ENCODE measurements at places on chromosomes 16 and 17.
A peak's percentile ranks its signal among the peaks of the same experiment; 100 is the strongest.

GRCh38 chr17:3982113-3982512 is 17.9 kb upstream of the ATP2A3 start:
- H3K27ac ChIP-seq: no peak overlapping the region
- H3K27me3 ChIP-seq: peaks cover 16% of the 10 kb centered on the region
- peaks cover 24% of the 10 kb centered on the region for H3K4me1 ChIP-seq
- no peak for ATAC-seq

DNA sequence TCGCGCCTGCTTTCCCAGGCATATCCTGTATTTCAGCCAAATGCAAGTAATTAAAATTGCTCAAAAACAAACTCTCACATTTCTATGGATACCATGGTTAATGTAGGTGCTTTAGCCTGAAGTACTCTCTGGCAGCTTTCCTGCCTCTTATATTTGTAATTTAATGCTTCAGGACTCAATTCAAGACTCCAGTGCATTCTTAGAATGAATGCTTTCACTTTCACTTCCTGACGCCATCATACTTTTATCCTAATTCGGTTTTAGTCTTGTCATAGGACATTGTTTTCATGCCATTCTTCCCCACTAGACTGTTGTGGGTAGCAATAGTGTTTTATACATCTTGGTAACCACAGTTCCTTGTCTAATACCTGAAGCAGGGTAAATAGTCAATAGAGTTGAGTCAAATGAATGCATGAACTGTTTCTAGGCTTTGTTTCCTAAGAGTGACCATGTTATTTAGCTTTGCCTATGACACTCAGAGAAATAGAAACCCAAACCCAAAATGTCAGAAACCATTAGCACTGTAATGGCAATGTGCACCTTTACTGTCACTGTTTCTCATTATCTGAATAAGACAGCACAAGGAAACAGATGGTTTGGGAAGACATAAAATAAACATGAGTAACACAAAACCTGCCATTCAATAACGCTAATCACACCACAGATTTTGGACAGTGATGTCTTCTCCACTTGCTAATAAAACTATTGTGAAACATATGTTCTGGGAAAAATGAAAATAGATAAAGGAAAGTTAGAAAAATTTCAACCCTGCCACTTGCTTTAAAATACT is 705.5 kb downstream of the CDH11 start:
- ATAC-seq: no peak
- no peak overlapping the region for H3K4me3 ChIP-seq
- no peaks in the 10 kb centered on the region for H3K36me3 ChIP-seq
- H3K27me3 ChIP-seq: no peaks in the 10 kb centered on the region
- no peak overlapping the region for H3K27ac ChIP-seq
- H3K4me1 ChIP-seq: no peaks in the 10 kb centered on the region

GRCh38 chr16:13471036-13471435 is 448.9 kb upstream of the ERCC4 start:
- no peaks in the 10 kb centered on the region for H3K27me3 ChIP-seq
- ATAC-seq: no peak
- H3K27ac ChIP-seq: no peak overlapping the region
- no peaks in the 10 kb centered on the region for H3K4me1 ChIP-seq
- no peaks in the 10 kb centered on the region for H3K36me3 ChIP-seq

- no peak overlapping the region for H3K27ac ChIP-seq
- no peaks in the 10 kb centered on the region for H3K4me1 ChIP-seq
- no peaks in the 10 kb centered on the region for H3K27me3 ChIP-seq
- no peak overlapping the region for H3K4me3 ChIP-seq
Measured at GRCh38 chr17:71004413-71004812, 835.1 kb downstream of the KCNJ2 start.

DNA sequence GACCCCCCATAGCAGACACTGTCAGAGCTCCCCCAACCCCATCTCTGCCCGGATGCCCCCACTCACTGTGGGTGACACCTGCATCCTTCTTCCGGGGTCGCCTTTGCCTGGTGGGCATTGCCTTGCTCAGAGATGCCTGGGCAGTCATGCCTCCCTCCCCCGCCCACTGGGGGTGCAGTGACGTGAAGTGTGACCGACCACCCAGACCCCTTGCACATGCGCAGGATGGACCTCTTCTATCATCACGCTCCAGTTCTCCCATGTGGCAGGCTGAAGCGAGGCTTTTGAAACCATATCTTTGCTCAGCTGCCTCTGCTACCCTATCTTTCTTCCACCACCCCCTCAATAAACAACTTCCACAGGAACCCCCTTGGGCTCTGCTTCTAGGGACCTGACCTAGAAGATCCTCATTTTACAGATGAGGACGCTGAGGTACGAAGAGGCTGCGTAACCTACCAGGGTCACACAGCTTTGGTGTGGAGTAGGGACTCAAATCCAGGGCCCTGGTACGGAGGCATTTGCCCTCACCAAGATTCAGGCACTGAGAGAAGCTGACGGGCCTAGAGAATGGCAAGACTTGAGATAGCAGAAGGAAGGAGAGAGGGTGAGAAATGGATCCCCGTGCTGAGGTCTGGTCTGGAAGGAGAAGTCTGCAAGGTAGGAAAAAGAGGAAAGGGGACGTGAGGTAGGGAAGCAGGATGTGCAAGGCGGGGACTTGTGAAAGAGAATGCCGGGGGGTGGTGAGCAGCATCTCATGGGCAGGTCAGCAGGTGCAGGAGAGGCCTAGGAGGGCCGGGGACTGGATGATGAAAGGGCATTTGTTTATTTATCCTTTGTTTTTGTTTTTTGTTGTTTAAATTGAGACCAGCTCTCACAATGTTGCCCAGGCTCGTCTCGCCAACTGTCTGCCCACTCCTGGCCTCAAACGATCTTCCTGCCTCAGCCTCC is 14.4 kb downstream of the NLRC5 start:
- H3K27me3 ChIP-seq: no peaks in the 10 kb centered on the region
- H3K4me1 ChIP-seq: peaks cover 88% of the 10 kb centered on the region
- ATAC-seq: peak; percentile 40
- H3K4me3 ChIP-seq: peak overlapping the region; percentile 85
- H3K36me3 ChIP-seq: peaks cover 60% of the 10 kb centered on the region

GRCh38 chr16:15973421-15973820 is 24.0 kb downstream of the ABCC1 start:
- no peak overlapping the region for H3K4me3 ChIP-seq
- peaks cover 46% of the 10 kb centered on the region for H3K4me1 ChIP-seq
- no peak for ATAC-seq
- no peak overlapping the region for H3K27ac ChIP-seq
- no peaks in the 10 kb centered on the region for H3K27me3 ChIP-seq
- peaks cover 78% of the 10 kb centered on the region for H3K36me3 ChIP-seq

GRCh38 chr17:50430821-50431618 is 5.0 kb downstream of the ACSF2 start:
- H3K4me1 ChIP-seq: peaks cover 39% of the 10 kb centered on the region
- H3K27me3 ChIP-seq: no peaks in the 10 kb centered on the region
- peak overlapping the region; percentile 23 for H3K27ac ChIP-seq
- no peak overlapping the region for H3K4me3 ChIP-seq
- no peak for ATAC-seq

- ATAC-seq: no peak
- H3K27ac ChIP-seq: no peak overlapping the region
- H3K27me3 ChIP-seq: peaks cover 86% of the 10 kb centered on the region
- peaks cover 19% of the 10 kb centered on the region for H3K4me1 ChIP-seq
Measured at GRCh38 chr17:77695386-77695785, 263.1 kb upstream of the TNRC6C start.

DNA sequence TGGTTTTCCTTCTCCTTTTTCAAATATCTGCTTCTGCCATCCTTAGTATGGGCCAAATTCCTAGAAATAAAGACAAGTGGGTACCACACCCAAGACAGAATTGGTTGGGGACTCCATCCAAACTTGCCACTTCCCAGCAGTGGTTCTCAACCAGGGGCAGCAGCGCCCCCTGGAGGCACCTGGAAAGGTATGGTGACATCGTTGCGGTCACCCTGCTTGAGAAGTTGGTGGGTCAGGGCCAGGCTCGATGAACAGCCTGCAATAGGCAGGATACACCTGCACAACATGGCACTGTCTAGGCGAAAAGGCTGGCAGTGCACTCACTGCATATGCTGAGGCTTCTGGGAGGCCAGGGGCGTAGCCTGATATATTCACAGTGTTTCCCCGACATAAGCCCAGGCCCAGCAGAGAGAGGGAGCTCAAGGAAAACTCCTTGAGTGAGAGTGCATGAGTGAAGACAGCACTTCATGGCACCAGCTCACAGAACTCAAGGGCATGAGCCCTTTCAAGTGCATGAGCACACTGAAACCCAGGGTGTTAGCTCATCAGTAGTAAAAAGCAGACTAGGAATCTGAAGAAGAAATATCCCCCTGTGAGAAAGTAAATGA is 57.7 kb downstream of the CMC2 start:
- H3K27ac ChIP-seq: no peak overlapping the region
- H3K4me1 ChIP-seq: no peaks in the 10 kb centered on the region
- no peak overlapping the region for H3K4me3 ChIP-seq
- peaks cover 40% of the 10 kb centered on the region for H3K27me3 ChIP-seq
- ATAC-seq: no peak
- H3K36me3 ChIP-seq: peaks cover 7% of the 10 kb centered on the region

DNA sequence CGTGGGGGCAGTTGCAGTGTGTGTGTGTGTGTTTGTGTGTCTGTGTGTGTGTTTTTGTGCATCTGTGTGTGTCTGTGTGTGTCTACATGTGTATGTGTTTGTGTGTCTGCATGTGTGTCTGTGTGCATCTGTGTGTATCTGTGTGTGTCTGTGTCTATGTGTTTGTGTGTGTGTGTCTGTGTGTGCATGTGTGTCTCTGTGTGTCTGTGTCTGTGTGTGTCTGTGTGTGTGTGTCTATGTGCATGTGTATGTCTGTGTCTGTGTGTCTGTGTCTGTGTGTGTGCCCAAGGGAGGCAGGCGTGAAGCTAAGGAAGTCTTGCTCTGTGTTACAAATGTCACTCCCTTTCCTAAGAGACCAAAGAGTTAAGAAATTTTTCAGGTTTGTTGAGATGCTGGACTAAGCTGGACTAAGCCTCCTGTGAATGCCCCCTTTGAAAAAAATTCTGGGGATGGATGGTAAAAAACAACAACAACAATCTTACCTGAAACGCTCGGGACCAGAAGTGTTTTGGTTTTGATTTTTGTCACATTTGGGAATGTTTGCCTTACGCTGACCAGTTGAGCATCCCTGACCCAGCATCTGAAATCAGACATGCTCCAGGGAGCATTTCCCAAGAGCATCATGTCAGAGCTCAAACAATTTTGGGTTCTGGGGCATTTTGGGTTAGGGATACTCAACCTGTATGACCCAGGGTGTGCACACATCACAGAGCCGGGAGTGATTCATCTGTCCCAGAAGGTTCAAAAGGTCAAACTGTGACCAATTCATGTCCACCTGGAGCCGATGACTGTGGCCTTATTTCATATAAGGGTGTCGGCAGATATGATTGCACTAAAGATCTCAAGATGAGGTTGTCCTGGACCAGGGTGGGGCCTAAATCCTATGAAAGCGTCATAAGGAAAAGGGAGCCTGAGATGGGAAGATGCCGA is 48.6 kb upstream of the ZNF469 start:
- peaks cover 9% of the 10 kb centered on the region for H3K4me1 ChIP-seq
- no peak for ATAC-seq
- no peak overlapping the region for H3K4me3 ChIP-seq
- no peaks in the 10 kb centered on the region for H3K36me3 ChIP-seq

- H3K4me1 ChIP-seq: peaks cover 8% of the 10 kb centered on the region
- no peaks in the 10 kb centered on the region for H3K36me3 ChIP-seq
- no peak overlapping the region for H3K27ac ChIP-seq
- ATAC-seq: no peak
- H3K27me3 ChIP-seq: no peaks in the 10 kb centered on the region
Measured at GRCh38 chr17:17926840-17927449, 45.3 kb downstream of the TOM1L2 start.

DNA sequence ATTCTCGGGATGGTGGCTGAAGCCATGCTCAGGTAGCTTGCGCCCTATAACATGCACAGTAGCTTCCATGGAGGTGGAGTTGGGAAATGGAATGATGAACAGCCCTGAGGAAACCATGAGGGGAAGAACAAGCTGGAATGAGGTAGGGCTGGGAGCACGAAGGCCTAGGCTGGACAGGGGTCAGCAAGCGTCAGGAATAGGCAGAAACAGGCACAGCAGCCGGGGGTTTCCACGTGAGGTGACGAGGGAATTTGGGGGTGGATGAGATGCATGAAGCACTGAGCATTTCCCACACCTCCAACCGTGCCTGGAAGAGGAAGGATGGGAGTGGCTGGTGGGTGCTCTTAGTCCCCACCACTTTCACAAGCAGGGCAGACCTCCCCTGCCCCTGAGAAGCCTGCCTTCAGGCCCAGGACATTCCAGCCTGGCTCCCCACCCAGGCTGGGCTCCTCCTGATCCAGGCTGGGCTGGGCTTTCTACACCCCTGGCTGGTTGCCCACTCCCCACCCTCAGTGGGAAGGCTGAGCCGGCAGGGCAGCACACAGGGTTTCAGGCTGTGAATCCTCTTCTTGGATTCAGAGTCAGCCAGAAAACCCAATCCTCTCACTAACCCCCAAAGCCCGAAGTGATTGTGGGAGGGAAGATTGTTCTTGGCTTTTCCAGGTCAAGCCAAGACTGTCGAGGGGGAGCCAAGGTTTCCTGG is 21.9 kb downstream of the PLEKHG4 start:
- no peaks in the 10 kb centered on the region for H3K36me3 ChIP-seq
- H3K27ac ChIP-seq: no peak overlapping the region
- peaks cover 8% of the 10 kb centered on the region for H3K27me3 ChIP-seq
- H3K4me3 ChIP-seq: no peak overlapping the region

GRCh38 chr17:68172461-68172954 is 75.3 kb upstream of the AMZ2 start:
- H3K36me3 ChIP-seq: no peaks in the 10 kb centered on the region
- ATAC-seq: peak; percentile 83
- H3K27ac ChIP-seq: no peak overlapping the region
- H3K4me1 ChIP-seq: peaks cover 6% of the 10 kb centered on the region
- H3K4me3 ChIP-seq: no peak overlapping the region
- no peaks in the 10 kb centered on the region for H3K27me3 ChIP-seq

- H3K4me3 ChIP-seq: no peak overlapping the region
- H3K27me3 ChIP-seq: peaks cover 29% of the 10 kb centered on the region
- no peaks in the 10 kb centered on the region for H3K36me3 ChIP-seq
- H3K4me1 ChIP-seq: no peaks in the 10 kb centered on the region
- ATAC-seq: no peak
Measured at GRCh38 chr17:56545930-56546329, 47.6 kb upstream of the NOG start.

DNA sequence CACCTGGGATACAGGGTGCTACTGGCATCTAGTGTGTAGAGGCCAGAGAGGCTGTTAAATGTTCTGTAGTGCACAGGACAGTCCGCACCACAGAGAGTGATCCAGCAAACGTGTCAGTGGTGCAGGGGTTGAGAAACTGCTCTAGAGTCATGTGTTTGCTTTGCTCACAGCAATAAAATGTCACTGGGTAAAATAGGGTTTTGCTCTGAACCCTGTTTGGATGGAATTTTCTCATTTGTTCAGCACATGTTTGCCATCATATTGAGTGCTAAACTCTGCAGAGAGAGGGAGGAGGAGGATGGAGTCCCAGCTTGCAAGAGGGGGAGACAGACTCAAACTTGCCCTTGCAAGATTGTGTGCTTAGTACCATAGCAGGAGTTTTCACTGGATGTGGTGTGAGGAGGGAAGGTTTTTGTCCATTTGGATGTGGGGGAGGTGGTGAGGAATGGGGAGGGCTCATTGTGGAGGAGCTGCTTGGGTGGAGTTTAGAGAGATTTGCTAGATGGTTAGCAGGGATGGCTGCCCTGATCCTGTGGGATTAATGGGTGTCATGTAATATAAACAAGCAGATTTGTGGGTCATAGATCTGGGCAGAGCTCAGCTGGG is 11.8 kb downstream of the PLCG2 start:
- ATAC-seq: no peak
- no peaks in the 10 kb centered on the region for H3K27me3 ChIP-seq
- peak overlapping the region; percentile 25 for H3K4me3 ChIP-seq
- peaks cover 75% of the 10 kb centered on the region for H3K36me3 ChIP-seq
- peaks cover 88% of the 10 kb centered on the region for H3K4me1 ChIP-seq
- peak overlapping the region; percentile 91 for H3K27ac ChIP-seq
